Activated CD4-positive, alpha-beta T cell treated with anti-CD3 and anti-CD28 coated beads for 36 hours (primary cell): ENCODE measurements at places on chromosomes 5 and 9. TPM values are rescaled to one million over a fixed set of nuclear protein-coding genes. Genes with fewer than 3 reads are reported as not detected.
A peak's percentile ranks its signal among the peaks of the same experiment; 100 is the strongest.

The FBP2 gene
- total RNA-seq, result not detected

The DAB2IP gene
- total RNA-seq, result 0.28 TPM

The PGM5 gene
- not detected for total RNA-seq

The ABLIM3 gene
- total RNA-seq, result 0.07 TPM

DNA sequence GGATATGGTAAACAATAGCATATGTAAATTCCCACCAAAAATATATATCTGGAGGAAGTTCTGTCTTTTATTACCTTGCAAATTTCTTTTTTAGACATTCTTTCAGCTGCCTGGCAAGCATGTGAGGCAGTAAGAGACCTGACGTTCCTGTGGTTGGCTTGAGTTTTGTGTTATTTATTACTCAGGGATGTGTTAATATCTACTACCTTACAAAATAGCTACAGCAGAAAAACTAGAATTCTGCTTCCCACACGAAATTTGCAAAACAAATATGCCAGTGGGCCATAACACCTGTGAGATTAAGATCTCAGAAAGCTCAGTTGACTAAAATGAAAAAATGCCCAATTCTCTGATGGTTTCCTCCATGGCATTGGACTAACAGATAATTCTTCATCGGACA lies 274.2 kb downstream of the TMEM167A start:
- DNase-seq, result no peak
- no peak overlapping the region for H3K4me3 ChIP-seq
- no peak overlapping the region for H3K27ac ChIP-seq

GRCh38 chr9:68530618-68531017 lies 10.1 kb downstream of the TMEM252 start:
- H3K27me3 ChIP-seq, result peaks cover 5% of the 10 kb centered on the region
- no peaks in the 10 kb centered on the region for H3K4me1 ChIP-seq
- no peak overlapping the region for H3K4me3 ChIP-seq

GRCh38 chr9:89760123-89760522 lies 155.3 kb downstream of the GADD45G start:
- no peaks in the 10 kb centered on the region for H3K4me1 ChIP-seq
- no peaks in the 10 kb centered on the region for H3K36me3 ChIP-seq
- no peak overlapping the region for H3K4me3 ChIP-seq
- no peak for DNase-seq
- H3K27me3 ChIP-seq, result no peaks in the 10 kb centered on the region
- no peak overlapping the region for H3K27ac ChIP-seq

GRCh38 chr5:163248333-163248732 lies 189.1 kb upstream of the CCNG1 start:
- no peaks in the 10 kb centered on the region for H3K27me3 ChIP-seq
- no peaks in the 10 kb centered on the region for H3K36me3 ChIP-seq
- H3K4me3 ChIP-seq, result no peak overlapping the region
- H3K27ac ChIP-seq, result no peak overlapping the region

GRCh38 chr9:567128-567746 lies 274.3 kb upstream of the DMRT1 start:
- no peak for DNase-seq
- no peaks in the 10 kb centered on the region for H3K4me1 ChIP-seq
- H3K4me3 ChIP-seq, result no peak overlapping the region
- H3K36me3 ChIP-seq, result peaks cover 2% of the 10 kb centered on the region
- H3K27me3 ChIP-seq, result peaks cover 12% of the 10 kb centered on the region

DNA sequence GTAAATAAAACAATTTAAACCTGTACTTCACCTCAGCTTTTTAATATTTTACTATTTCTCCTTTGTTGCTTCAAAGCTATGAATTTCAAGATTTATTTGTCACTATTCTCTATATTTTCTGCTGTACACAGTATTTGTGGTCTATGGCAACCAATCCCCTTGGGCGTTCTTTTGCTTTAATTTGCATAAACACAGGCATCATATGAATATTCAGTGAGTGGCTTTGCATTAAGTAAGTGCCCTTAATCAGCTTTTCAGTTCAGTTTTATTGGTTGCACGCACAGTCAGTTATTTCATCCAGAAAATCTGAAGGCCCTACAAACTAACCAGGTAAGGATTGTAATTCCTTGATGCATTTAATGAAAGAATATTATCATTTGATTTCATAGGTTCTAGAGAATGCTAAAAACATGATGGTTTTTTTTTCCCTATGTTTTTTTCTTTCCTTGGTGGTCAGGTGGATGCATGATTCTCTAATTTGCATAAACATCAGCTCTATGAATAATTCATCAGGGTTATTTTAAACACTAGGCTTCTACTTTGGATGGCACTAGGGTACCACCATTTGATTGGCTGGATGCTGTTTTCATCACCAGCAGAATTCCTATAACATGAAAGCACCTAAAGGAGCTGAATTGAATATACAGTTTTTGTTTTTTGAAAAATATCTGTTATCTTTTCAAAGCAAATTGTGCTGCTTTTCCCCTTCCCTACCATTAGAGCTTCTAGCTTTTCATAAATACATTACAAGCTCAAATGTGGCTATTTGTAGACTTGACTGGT lies 249.2 kb upstream of the CCNH start:
- no peak overlapping the region for H3K27ac ChIP-seq
- no peak overlapping the region for H3K4me3 ChIP-seq
- no peaks in the 10 kb centered on the region for H3K36me3 ChIP-seq
- DNase-seq, result no peak

- H3K4me3 ChIP-seq, result no peak overlapping the region
- H3K27ac ChIP-seq, result no peak overlapping the region
- peaks cover 36% of the 10 kb centered on the region for H3K36me3 ChIP-seq
These were observed 74.1 kb downstream of the AOPEP start for GRCh38 chr9:94800424-94801117.

GRCh38 chr5:28580616-28581015 lies 1542.2 kb upstream of the CDH9 start:
- H3K27ac ChIP-seq, result no peak overlapping the region
- DNase-seq, result no peak
- H3K36me3 ChIP-seq, result no peaks in the 10 kb centered on the region
- H3K4me1 ChIP-seq, result no peaks in the 10 kb centered on the region
- no peak overlapping the region for H3K4me3 ChIP-seq

DNA sequence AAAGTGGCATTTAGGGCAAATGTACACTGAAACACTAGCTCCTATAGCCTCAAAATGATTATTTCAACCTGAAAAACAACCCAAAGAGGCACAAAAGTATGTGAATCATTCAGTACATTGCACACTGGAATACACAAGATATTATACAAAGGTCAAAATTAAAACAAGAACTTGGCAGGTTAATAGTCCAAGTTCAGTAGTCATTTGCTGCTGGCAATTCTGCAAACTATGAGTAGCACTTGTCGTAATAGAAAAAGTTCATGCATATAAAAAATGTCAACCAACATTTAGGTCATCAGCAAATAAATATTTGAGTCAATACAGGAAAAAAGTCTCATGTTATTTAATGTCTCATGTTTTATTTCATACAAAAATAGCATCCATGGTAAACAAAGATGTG lies 98.7 kb downstream of the LPAR1 start:
- H3K36me3 ChIP-seq, result no peaks in the 10 kb centered on the region
- H3K4me3 ChIP-seq, result no peak overlapping the region
- no peaks in the 10 kb centered on the region for H3K4me1 ChIP-seq
- H3K27ac ChIP-seq, result no peak overlapping the region
- no peaks in the 10 kb centered on the region for H3K27me3 ChIP-seq

- H3K36me3 ChIP-seq, result no peaks in the 10 kb centered on the region
- H3K4me1 ChIP-seq, result no peaks in the 10 kb centered on the region
- no peak overlapping the region for H3K27ac ChIP-seq
- H3K4me3 ChIP-seq, result no peak overlapping the region
These were observed 9.7 kb upstream of the COL5A1 start for GRCh38 chr9:134631881-134632280.

DNA sequence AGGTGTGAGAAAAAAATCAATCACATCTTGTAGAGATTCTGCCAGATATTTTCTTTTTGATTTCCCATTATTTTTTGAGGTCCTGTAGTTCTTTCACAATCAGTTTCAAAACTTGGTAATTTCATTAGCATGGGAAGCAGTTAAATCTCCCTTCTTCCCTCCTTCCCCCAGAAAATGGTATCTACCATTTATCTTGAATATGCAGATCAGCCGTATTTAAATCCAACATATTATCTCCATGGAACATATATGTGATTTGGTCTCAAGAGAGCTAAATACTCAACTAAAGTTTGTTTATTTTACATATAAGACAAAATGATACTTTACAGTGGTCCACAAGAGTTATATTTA lies 1034.8 kb downstream of the CDH12 start:
- no peaks in the 10 kb centered on the region for H3K4me1 ChIP-seq
- H3K36me3 ChIP-seq, result no peaks in the 10 kb centered on the region
- DNase-seq, result no peak
- H3K4me3 ChIP-seq, result no peak overlapping the region

DNA sequence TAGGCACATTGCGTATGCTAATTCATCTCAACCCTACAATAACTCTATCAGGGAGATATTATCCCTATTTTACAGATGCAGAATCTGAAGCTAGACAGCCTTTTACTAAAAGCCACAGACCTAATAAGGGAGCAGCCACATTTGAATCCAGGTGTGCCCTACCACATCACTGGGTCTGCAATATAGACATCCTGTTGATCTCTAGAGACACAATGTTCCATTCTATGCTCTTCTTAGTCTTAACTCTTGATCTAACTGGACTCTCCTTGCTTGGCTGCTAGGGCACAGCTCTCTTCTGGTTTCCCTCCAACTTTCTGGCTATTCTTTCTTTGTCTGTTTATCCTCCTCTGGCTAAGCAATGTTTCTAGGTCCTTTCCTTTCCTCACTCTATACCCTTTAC lies 1.4 kb upstream of the SPATA6L start:
- no peaks in the 10 kb centered on the region for H3K27me3 ChIP-seq
- no peak overlapping the region for H3K4me3 ChIP-seq
- H3K4me1 ChIP-seq, result peaks cover 67% of the 10 kb centered on the region
- H3K27ac ChIP-seq, result no peak overlapping the region
- peaks cover 3% of the 10 kb centered on the region for H3K36me3 ChIP-seq

GRCh38 chr9:116450378-116451139 lies 236.5 kb upstream of the TRIM32 start:
- H3K36me3 ChIP-seq, result no peaks in the 10 kb centered on the region
- H3K4me3 ChIP-seq, result no peak overlapping the region
- no peaks in the 10 kb centered on the region for H3K4me1 ChIP-seq
- no peak for DNase-seq
- no peak overlapping the region for H3K27ac ChIP-seq

DNA sequence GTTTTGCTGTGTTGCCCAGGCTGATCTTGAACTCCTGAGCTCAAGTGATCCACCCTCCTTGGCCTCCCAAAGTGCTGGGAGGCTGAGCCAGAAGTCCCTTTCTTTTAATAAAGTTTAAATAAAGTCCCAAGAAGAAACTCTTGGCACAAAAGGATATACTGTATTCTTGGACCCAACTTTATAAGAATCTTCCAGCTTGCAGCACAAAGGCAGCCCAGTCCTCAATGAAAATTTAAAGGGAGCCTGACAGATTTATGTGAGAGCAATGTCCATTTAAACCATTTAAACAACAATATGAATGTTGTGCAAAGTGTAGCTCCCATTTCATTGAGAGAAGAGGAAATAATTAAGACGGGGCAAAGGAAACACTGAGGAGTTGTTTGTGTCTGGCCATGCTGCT lies 217.0 kb downstream of the DOCK8 start:
- H3K27me3 ChIP-seq, result no peaks in the 10 kb centered on the region
- peaks cover 48% of the 10 kb centered on the region for H3K36me3 ChIP-seq
- H3K4me1 ChIP-seq, result no peaks in the 10 kb centered on the region

DNA sequence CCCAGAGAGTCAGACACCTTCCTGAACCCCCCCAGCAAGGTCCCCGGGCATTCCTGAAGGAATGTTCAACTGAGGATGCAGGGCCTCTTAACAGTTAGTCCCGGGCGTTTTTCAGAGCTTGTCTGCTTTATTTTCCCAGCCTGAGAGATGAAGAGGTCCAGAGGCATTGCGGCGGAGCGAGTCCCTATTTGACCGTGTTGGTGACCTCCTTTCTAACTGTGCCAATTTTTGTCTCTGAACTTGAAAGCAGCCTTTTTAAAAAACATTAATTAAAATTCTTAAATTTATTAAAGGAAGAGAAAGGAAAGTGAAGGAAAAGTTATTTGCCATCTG lies 433 bp upstream of the PTAR1 start:
- peak overlapping the region; percentile 94 for H3K4me3 ChIP-seq
- no peaks in the 10 kb centered on the region for H3K27me3 ChIP-seq
- peaks cover 16% of the 10 kb centered on the region for H3K36me3 ChIP-seq
- peak overlapping the region; percentile 93 for H3K27ac ChIP-seq
- H3K4me1 ChIP-seq, result peaks cover 23% of the 10 kb centered on the region
- no peak for DNase-seq

DNA sequence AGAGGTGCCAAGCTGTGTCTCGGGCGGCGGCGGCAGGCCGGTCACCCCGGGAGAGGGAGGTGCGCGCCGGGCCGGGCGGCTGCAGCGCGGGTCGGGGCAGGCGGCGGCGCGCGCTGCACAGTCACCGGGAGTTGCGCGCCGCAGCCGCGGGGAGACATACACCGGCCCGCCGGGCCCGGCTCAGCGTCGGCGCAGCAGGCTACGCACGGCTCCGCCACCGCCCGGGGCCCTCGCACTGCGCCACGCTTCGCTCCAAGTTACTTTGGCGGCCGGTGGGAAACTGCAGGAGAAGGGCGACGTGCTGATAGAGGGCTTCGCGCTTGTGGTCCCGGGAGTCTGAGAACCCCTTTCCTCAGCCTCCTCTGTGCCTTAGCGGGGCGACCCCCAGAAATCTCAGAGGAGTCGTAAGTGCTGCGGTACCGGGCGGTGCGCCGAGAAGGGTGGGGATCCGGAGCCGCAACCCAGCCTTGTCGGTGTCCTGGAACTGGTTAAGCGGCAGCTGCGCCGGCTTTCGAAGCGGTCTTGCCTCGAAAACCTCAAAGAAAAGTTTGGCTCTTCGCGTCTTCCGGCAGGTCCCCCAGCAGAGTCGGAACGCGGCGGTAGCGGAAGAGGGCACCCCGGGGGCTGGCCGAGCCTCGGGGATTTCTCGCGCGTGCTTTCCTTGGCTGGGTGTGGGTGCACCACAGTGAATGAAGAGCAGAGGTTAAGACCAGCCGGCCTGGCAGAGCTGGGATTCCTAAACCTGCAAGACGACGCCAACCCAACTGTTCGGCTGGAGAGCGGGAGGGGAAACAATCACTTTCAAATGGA lies at the start of gene EFNA5:
Gene EFNA5 (minus strand): TSS at position 6 of the 810 bp plus-strand sequence.
- peaks cover 68% of the 10 kb centered on the region for H3K27me3 ChIP-seq
- peak within 1 kb of the TSS; percentile 67 for H3K4me3 ChIP-seq
- H3K36me3 ChIP-seq, result no peaks in the 10 kb centered on the region
- peaks cover 31% of the 10 kb centered on the region for H3K4me1 ChIP-seq
- no peak within 1 kb of the TSS for H3K27ac ChIP-seq

GRCh38 chr9:89442501-89442978 lies 55.4 kb downstream of the SEMA4D start:
- peaks cover 94% of the 10 kb centered on the region for H3K4me1 ChIP-seq
- DNase-seq, result peak; percentile 47

DNA sequence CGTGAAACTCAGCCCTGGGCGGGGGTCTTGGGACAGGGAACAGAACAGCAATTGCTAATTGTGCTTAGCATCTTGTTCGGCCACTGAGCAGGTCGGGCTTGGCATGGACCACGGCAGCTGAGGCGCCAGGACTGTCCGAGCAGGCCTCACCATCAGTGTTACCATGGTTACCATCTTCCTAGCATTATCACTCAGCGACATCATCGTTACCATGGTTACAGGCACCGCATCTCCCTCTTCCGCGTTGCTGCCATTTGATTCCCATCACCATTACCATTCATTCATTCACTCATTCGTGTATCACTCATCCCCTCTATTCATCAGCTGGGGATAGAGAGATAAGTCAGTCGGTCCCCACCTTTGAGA lies 81.0 kb upstream of the ZBTB43 start:
- peak overlapping the region; percentile 77 for H3K4me3 ChIP-seq
- H3K27ac ChIP-seq, result peak overlapping the region; percentile 89
- H3K27me3 ChIP-seq, result no peaks in the 10 kb centered on the region
- H3K36me3 ChIP-seq, result no peaks in the 10 kb centered on the region
- peaks cover 41% of the 10 kb centered on the region for H3K4me1 ChIP-seq
- no peak for DNase-seq
